ENCODE measurements at places on chromosomes 11 and 22.

GRCh38 chr22:44567846-44568493, 69.9 kb upstream of the RTL6 start:
- no peak for DNase-seq

DNA sequence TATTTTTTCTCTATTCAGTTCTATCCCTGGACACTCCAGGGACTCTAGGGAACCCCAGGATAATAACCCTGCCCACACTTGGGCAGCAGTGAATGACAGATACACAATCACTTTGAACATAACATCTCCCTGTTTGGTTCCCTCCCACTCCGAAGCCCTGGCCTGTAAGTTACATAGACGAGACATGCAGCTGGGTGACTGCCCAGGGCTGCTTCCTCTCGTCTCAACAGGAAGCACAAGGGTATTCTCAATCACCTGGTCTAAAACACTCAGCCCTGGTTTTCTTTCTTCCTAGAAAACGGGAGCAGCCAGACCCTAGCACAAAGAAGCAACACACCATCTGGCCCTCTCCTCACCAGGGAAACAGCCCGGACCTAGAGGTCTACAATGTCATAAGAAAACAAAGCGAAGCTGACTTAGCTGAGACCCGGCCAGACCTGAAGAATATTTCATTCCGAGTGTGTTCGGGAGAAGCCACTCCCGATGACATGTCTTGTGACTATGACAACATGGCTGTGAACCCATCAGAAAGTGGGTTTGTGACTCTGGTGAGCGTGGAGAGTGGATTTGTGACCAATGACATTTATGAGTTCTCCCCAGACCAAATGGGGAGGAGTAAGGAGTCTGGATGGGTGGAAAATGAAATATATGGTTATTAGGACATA, 19.4 kb downstream of the LAYN start:
- no peak for DNase-seq

GRCh38 chr11:111045407-111045803, 200.1 kb upstream of the POU2AF2 start:
- DNase-seq: no peak

DNA sequence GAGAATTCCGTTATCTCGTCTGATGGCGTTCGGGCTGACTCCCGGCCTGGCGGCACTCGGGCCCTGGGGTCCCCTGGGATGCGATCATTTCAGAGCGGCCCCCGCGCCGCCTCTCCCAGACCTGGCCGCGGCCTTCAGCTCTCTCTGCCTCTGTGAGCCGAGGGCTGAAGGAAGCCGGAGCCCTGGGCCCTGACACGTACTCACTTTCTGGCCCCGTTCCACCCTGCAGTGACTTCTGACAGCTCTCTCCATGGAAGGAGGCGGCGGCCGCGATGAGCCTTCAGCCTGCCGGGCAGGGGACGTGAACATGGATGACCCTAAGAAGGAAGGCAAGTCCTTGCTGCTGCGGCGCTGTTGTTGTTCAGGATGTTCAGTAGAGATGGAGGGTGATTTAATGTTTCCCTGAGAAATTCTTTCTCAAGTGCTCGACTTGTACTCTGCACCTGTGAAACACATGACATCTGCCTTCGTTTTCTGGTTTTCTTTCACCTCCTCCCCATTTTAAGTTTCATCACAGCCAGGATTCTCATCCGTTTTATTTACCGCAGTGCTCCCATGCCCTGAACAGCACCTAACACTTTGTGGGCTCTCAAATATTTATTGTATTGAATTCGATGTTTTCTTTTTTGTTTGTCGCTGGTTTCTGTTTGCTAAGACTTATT, 612 bp downstream of the GTSE1 start:
- DNase-seq: peak; percentile 47

DNA sequence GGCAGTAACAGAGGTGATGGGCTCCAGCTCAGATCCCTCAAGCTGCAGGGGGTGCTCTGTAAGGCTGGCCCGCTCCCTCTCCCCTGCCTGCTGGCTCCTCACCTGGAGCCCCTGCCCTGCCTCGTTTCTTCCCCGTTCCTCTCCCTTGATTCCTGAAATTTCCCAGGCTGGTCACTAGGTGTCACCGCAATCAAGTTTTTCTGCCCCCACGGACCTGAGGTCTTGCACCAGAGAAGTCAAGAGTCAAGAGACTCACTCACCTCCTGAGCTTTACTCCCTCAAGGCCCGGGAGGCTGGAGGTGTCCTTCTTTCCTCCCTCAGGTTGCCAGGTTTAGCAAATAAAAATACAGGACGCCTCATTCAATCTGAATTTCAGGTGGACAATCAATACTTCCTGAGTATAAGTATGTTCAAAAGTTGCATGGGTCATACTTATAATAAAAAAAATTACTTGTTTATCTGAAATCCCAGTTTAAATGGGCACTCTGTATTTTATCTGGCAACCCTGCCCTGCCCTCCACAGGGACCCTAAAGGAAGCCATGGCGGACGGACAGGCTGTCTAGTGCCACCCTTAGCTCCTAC, 69.2 kb downstream of the SCUBE1 start:
- peak; percentile 31 for DNase-seq

- no peak for DNase-seq
Measured at GRCh38 chr11:10381736-10382135, 73.3 kb upstream of the AMPD3 start.

DNA sequence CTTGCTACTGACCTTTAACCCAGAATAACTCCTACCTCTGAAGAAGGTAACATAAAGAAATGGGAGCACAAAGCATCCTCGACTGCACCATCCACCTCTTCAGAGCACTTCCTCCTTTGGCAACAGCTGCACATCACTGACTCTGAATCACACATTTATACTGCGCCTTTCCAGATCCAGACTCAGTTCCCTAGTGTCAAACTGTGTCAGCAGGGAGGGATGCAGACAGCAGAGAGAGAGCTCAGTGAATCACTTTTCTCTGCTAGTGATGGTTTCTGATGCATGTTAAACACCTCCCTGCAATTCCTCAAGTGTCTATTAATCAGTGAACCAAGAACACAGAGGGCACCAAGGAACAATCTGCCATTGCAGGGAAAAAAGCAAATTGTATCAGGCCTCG, 118.9 kb downstream of the PLEKHA7 start:
- DNase-seq: no peak

All from GM06990 (cell line).